ENCODE measurements at places on chromosomes 5 and 9.

DNA sequence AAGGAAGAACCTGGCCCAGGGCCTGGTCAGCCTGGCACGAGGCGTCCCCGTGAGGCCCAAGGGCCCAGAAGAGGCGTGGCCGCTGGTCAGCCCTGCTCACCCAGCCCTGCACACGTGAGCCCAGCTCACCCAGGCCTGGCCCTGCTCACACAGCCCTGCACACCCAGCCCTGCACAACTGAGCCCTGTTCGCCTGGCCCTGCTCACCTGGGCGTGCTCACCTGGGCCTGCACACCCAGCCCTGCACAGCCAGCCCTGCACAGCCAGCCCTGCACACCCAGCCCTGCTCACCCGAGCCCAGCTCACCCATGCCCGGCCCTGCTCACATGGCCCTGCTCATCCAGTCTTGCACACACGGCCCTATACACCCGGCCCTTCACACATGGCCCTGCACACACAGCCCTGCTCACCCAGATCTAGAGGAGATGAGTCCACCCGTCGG, 2.1 kb downstream of the ZDHHC11 start:
- no peak for DNase-seq

DNA sequence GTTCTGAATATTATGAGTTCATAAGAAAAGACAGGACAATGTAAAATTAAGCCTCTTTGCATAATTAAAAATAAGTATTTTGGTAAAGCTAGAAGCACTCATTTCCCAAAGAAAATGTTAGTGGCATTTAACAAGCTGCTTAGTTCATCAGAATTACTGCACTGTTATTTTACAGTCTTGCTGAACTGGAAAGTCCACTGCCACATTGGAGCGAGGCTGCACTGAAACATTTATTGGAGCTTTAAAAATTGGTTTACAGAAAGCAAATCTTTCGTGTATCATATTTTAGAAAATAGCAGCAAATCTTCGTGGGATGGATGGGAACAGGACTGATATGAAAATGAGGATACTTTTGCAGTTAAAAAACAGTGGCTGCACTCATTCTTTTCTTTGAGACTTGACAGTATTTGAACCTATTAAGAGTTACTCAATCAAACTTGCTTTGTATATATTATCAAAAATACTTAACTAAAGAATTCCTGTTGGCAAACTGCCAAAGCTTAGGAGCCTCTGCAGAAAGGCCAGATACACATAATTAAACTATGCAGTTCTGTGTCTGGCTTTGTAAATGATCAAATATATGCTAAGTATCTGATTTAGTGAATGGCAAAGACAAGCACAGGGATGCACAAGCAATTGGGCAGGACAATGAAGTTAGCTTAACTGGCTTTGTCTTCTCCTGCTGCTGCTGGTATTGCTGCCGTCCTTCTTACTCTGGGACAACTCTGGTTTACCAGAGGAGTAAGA, 16.5 kb upstream of the FBXL7 start:
- no peak for DNase-seq

GRCh38 chr5:140631036-140631417, 1.9 kb downstream of the CD14 start:
- no peak for DNase-seq

- no peak for DNase-seq
These were observed 179.7 kb upstream of the DAB2 start for GRCh38 chr5:39604491-39604890.

GRCh38 chr9:89986190-89986589, 381.4 kb downstream of the GADD45G start:
- DNase-seq = no peak

All from omental fat pad (tissue), 4 donors.